ENCODE measurements at places on chromosomes 4 and X.

GRCh38 chr4:16297003-16297402 is 70.7 kb upstream of the TAPT1 start:
- DNase-seq, result no peak

DNA sequence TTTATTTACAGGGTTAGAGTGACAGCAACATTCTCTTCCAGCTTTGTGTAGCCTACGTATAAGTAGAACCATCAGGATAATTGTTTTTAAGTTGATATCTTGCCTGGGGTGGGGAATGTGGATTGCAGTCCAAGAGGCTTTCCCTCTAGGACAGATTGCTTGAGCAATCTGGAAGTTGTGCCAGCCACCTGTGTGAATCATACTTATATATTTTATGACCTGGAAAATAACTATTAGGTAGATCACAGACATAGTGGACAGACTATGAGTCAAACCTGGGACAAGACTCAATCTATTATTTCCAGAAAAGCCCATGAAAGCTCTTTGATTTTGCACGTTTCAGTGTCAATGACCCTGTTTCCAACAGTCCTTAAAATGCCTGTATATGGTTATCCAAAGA is 98.9 kb downstream of the TLL1 start:
- DNase-seq, result peak; percentile 53

GRCh38 chr4:102230194-102230593 is 115.1 kb downstream of the SLC39A8 start:
- no peak for DNase-seq

DNA sequence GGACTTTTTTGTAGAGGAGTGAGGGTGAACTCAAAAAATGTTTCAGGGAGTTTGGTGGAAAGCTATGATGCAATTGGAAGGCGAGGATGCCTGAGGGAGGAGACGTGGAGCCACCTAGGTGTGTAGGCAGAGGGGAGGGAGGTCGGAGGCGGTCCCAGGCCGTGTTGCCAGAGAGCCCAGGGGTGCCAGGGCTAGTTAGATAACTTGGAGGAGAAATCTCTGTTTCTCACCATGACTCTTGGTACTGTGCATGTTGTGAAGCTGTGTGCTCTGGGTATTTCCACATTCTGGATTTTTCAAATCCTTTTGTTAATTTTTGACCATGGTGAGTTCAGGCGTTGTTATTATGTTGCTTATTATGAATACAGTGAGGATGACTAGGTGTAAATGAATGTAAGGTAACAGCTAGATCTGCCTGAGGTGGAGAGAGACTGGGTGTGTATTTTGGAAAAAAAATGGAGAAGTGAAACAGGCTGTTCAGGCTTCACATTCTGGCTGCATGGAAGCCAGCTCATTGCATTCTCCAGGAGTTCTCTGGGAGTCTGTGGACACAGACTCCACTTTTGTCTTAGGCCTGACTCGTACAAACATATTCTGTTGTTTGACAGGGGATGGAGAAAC is 4.5 kb downstream of the RAB9A start:
- DNase-seq, result no peak

- no peak for DNase-seq
Measured at GRCh38 chr4:16116019-16116418, 32.2 kb upstream of the PROM1 start.

- peak; percentile 51 for DNase-seq
Measured at GRCh38 chr4:2364654-2365053, 53.8 kb downstream of the ZFYVE28 start.

- no peak for DNase-seq
Measured at GRCh38 chr4:79473439-79473724, 65.4 kb upstream of the GK2 start.

DNA sequence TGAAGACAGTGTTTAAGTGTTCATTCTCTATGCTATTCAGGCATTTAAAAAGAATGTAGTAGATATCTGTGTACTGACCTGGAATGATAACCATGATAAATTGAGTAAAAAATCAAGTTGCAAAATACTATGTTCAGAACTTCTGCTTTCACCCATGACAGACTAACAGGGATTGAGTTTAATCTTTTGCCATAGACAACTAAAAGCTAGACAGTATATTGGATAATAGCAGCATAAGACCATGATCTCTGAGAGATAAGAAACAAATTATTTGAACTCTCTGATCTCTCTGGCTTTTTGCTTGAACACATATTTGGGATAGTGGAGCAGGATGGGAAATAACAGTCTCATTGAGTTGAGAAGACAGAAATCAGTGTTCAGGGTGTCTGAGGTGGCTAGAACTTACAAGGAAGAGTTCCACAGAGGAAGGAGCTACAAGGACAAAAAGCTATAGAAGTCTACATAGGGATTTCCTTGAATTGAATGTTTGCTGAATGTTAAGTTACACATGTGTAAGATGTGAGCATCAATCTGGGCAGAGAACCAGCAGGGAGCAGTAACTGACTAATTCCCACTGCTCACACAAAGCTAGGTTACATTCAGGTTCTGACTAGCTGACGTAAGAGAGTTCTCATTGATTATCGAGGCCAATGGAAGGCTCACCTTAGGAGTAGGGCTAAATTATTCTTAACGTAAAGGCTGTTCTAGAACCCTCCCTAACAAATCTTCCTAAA is 60.4 kb downstream of the SLC30A9 start:
- peak; percentile 7 for DNase-seq

All from fibroblast of lung (primary cell).